ENCODE measurements at places on chromosomes 7 and 10.

- DNase-seq = no peak
These were observed 965 bp upstream of the PROSER2 start for GRCh38 chr10:11822026-11822756.

GRCh38 chr10:80177781-80178636 is 27.3 kb downstream of the ANXA11 start:
- peak; percentile 51 for DNase-seq

GRCh38 chr7:149490083-149490760 is 7.4 kb downstream of the ZNF746 start:
- no peak for DNase-seq

GRCh38 chr10:73773152-73773879 is 8.5 kb upstream of the CHCHD1 start:
- no peak for DNase-seq

GRCh38 chr7:141287936-141288335 is 214.1 kb downstream of the TMEM178B start:
- DNase-seq = no peak
